ENCODE measurements at places on chromosomes 11 and 22.
A peak's percentile ranks its signal among the peaks of the same experiment; 100 is the strongest.

DNA sequence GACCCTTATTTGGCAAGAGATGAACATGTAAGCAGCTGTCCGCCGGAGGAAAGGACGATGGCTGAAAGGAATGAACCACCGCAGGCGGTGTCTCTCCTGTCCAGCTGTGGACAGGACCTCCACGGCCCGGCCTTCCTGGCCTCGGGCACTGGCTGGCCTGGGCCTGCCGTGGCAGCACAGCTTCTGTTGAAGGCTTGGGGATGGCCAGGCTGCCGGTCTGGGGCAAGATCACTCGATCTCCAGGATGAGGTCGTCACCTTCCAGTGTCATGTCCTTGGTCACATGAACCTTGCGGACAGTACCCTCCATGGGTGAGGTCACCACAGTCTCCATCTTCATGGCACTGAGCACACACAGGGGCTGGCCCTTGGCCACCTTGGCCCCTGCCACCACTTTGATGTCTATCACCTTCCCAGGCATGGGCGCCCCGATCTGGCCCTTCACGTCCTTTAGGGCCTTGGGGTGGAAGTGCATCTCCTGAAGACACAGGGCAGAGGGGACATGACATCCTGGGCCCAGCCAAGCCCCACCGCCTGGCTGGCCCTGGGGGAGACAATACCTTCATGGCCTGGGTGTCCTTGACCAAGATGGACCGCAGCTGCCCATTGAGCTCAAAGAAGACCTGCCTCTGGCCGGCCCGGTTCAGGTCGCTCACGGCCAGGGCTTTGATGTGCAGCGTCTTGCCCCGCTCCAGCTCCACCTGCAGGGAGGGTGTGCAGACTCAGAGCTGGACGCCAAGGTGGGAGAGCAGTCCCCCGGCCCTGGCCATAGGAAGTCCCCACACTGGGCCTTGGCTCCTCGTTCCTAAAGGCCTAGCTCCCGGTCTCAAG, 5.6 kb downstream of the RCE1 start:
- DNase-seq, result no peak

- no peak for DNase-seq
Observed at GRCh38 chr11:128581561-128582272, 5.6 kb downstream of the ETS1 start.

- no peak for DNase-seq
Observed at GRCh38 chr11:10503221-10503620, 37.8 kb downstream of the RNF141 start.

DNA sequence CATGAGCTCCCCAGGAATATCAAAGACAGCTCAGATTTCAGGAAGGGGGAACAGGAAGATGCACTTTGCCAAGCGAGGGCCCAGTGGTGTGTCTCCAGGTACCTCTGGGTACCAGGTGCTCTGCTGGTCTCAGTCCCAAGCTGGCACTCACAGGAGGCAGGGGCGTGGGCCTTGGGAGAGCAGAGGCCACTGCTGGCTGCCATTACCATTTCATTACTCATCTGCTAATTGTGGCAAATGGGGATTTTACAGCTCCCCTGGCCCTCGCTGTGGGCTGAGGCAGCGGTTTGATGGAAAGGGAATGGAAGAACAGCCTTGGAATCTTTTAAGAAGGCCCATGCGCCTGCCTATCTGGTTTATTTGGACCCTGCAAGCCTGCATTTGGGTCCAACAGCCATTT, 192.0 kb upstream of the NAV2 start:
- no peak for DNase-seq

DNA sequence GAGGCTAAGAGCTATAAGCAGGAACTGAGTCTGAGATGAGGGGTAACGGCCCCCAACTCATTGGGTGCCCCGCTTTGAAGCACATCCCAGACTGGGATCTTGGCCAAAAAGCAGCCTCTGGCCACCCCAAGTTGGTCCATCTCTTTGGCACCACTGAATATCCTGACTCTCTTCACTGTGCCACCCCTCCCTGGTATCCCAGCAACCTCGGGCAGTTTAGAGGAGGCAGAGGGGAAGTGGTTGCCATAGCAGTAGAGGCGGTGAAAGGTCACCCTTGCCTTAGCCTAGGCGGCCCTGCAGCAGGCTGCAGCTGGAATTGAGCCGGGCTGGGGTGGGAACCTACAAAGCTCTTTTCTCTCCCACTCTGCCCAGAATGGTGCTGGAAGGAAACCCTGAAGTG, 1.1 kb downstream of the PELI3 start:
- DNase-seq, result no peak

DNA sequence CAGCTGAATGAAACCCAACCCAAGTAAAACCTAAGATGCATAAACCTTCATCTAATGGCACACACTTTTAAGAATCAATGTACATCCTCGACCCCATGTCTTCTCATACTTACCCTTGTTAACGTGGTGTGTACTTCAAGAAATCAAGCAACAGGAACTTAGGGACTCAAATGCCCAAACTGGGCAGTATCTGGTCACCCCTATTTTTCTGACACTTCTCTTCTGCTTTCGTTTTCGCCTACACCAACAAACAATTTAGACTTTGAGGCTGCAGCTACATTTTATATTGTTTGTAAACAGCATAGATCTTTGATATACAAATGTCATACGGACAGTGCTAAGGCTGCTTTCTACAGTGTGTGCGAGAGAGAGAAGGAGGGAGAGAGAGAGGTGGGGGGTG, 1044.0 kb downstream of the NTM start:
- no peak for DNase-seq

- no peak for DNase-seq
Observed at GRCh38 chr11:117950301-117950700, 21.1 kb upstream of the TMPRSS13 start.

DNA sequence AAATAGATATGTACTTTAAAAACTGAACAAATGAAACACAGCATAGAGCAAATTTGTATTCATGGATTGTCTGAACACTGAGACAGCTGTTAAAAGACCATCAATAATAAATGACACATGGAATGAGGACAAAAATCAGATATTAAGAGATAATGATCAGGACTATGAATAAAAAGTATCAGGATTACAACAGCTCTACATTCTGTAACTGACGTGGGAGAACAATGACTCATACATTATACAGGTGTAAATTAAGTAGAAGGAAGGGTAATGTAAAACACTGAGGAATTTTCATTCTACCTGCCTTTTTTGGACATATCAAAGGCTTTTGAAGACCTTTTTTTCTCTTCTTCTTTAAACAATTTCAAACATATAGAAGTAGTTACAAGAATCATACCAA, 310.9 kb upstream of the ANO3 start:
- no peak for DNase-seq

GRCh38 chr11:119594639-119595249, 134.3 kb downstream of the NECTIN1 start:
- DNase-seq, result peak; percentile 90

GRCh38 chr11:73227571-73228211, 9.6 kb downstream of the P2RY2 start:
- DNase-seq, result no peak

DNA sequence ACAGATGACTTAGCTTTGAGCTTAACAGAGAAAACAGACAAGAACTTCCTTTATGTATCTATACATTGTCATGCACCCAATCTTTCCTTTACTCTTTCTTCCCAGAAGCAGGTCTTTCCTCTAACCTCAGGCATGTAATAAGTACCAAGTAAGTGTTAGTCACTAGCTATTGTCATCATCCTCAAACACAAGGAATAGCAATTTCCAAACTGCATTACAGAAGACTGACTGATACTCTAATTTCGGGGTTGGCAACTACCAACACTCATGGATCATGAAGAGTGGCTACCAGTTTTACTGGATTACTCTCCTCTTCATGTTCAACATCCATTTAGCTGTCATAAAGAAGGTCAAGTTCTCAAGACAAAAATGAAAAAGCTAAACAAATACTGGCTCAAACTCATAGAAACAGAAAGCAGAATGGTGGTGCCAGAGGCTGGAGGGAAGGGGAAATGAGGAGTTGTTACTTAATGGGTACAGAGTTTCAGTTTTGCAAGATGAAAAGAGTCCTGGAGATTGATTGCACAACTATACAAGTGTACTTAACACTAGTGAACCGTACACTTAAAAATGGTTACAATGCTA, 111.6 kb downstream of the SIK3 start:
- peak; percentile 83 for DNase-seq

GRCh38 chr22:29742326-29742725, 22.5 kb downstream of the CABP7 start:
- no peak for DNase-seq

DNA sequence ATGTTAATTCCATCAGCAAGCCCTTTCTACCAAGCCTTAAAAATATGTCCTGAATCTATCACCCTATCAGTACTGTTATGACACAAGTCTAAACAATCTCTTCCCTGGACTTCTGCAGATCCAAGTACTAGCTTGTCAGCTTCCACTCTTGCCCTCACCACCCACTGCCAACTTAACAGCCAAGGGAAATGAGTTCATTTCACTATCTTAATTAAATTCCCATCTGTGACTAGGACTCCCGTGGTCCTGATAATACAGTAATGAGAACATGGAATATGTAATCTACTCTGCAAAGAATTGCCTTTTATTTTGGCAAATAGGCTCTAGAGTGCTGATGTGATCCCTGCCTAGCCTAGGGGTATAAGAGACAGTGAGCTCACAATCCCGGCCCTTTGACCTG, 10.1 kb downstream of the UBQLN3 start:
- DNase-seq, result no peak

GRCh38 chr22:29463629-29464028, 16.4 kb upstream of the NEFH start:
- no peak for DNase-seq

DNA sequence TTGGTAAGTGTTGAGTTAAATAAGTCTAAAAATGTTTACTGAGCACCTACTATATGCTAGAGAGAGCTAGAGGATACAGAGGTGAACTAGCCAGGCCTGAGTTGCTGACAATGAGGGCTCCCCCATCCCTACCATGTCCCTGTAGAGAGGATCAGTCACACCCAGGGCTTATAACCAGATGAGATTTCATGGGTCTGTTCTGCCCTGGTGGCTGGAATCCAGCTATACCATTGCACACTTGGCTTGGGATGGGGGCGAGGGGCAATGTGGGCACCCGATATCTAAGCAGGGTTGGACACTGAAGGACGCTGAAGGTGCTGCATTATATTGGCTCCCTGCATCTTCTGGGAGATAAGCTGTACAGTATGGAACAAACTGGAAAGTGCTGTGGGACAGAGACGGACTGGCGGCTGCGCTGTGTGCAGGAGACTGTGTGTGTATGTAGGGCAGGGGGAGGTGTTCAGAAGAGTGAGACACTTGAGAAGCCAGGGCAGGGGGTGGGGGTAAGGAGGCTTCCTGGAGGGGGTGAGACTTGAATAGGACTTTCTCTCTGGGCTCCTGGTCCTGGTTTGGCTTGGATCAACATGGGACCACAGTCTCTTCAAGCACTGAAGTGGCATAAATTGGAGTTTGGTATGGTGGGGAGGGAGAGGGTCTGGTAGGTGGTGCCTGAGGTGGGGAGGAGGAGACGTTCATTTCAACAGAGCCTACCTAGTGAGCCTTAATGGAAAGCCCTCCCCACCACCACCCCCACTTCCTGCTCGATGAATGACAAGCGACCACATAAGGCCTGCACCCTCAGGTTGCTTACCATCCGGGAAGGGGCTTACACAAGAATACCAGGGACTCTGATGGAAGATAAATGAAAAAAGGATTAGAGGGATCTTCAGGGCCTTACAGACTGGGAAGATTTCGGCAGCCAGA, 1.8 kb downstream of the CD82 start:
- DNase-seq, result no peak

GRCh38 chr11:17384002-17384511, 4.4 kb downstream of the KCNJ11 start:
- peak; percentile 77 for DNase-seq

All from EL (cell line).